IPS DF 19.7 (cell line): ENCODE measurements at places on chromosomes 2 and 18.

GRCh38 chr2:152627351-152627957 is 89.8 kb downstream of the PRPF40A start:
- no peak for DNase-seq

- no peak for DNase-seq
Observed at GRCh38 chr2:20540587-20541293, 93.9 kb downstream of the RHOB start.

DNA sequence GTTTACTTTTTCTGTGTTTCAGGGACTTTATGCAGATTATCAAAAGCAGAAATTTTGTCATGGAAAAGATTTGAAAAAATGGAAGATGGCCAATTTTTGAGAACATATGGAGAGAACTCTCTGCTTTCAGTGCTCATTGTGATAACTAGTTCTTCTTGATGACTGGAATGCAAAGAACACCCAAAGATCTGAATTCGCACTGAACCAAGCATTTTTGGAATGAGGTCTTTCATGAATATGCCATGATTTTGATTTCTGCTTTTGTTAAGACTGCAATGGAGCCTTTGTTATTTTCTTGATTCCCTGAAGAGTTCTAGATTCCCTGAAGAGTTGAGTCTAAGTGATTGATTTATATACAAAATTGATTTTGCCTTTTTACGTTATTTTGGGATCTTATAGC is 124.1 kb downstream of the FMNL2 start:
- no peak for DNase-seq

- DNase-seq = no peak
Observed at GRCh38 chr18:72089432-72089831, 454.7 kb downstream of the CBLN2 start.

GRCh38 chr2:16727256-16727655 is 61.6 kb upstream of the CYRIA start:
- no peak for DNase-seq

DNA sequence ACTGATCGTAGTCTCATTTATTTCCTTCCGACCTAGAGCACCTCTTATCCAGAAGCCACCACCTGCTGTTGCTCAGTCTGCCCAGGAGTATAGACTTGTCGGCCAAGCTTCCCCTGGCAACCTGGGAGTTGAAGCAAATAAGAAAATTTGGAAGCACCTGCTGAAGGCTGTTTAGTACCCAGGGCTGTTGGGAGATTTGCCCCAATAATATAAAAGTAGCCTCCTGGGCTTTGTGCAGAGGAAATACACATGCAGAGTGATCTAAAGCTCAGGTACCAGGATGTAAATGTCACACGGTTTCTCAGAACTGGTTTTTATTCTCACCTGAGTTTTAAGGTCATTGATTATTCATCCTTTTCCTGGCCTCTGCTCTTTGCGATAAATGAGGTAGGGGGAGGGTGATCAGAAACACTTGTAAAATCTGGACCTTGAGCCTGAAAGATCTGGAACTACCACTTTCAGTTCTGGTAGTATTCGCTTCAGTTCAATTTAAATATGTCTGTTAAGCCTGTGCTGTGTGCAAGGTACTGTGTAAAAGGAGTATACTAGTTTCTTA is 789 bp upstream of the COX7A2L start:
- no peak for DNase-seq

DNA sequence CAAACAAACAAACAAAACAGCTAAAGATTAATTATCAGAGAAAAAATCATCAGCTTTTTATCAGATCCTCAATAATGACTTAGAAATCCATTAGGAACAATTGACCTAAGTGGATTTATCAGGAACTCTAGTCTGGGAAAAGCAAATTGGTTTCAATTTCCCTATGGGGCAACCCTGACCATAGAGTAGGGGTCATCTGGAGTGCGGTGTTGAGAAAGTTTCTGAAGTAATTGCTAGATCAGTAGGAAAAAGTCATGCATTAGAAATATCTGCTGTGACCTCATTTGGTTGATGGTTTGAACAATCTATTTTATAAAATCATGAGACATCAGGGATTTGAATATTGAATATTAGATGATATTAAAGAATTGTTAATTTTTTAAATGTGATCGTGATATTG is 507.9 kb downstream of the TXNL1 start:
- no peak for DNase-seq

- no peak for DNase-seq
Observed at GRCh38 chr2:129763966-129764365, 215.5 kb upstream of the RAB6C start.

DNA sequence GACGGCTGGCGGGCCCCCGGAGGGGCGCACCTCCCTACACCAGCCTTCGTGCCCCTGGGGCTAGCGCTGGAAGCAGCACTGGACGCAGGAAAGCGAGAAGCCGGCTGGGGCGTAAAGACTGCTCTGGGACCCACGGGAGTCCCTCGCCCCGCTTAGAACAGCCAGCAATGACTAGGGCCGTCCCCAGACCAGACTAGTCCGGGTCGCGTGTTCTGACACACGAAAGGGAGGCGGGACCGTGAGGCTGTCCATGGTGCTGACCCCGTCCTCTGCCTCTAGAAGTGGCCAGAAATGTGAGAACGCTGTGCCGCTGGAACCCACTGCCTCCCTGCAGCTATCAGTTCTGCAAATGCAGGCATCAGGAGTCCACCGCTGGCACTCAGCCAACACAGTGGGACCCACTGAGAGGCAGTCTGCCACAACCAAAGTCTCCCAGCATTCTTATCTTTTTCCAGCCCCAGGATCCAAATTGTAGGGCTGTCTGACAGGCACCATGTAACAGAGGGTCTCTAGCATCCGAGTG is at the start of gene UCN:
Gene UCN (minus strand): TSS at position 87 of the 523 bp plus-strand sequence. CDS start 550 bp downstream, outside the sequence.
- DNase-seq = no peak

GRCh38 chr2:177731384-177731783 is 338.8 kb downstream of the AGPS start:
- peak; percentile 91 for DNase-seq

DNA sequence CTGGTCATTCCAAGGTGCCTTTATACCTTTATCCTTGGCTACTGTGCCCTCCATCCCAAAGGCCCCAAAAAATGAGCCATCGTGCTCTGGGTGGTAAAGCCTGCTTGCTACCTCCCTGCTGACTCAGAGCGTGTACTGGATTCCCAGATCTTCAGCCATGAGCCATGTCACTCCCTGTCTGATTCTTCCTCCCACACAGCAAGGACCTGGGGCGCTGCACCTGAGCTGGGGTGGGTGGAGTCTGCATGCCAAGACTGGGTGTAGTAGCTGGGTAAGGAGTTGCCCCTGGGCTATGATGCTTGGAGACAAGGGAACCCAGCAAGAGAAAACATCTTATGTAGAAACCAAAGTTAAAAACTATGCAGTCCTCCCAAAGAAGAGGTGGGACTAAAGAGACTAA is 37.2 kb upstream of the APCDD1 start:
- DNase-seq = no peak

DNA sequence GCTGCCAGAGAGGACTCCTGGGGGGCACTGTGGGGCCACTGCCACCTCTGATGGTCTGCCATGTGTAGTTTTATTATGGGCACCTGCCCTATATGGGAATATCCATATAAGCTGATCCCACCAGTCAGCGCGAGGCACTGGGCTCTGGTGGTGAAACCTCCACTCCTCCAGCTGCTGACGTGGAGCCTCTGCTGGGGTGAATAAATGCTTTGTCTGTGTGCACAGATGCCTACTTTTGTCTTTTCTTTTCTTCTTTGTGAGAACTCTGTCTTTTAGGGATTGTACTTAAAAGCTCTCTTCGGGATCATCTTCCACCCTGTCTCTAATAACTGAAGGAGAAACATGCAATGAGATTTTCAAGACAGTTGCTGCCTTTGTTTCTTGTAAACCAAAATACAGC is 68.9 kb upstream of the NCK2 start:
- no peak for DNase-seq

DNA sequence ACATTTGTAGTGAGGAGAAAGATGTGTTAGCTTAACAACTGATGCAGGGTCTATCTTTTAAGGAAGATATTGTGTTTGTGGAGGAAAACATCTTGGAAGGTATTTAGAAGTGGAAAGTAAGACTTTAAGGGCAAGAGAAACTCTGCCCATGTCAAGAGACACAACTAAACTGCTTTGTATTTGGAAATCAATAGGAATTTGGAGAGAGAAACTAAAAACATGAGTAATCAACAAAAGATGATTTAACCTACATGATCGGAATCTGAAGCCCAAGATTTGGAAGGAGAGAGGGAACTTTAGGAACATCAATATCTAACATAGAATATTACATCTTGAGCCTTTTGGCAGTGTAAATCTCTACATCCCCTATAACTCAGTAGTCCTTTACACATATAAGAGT is 184.2 kb upstream of the COL3A1 start:
- DNase-seq = no peak

- no peak for DNase-seq
Observed at GRCh38 chr18:50879302-50880118, 592 bp downstream of the ME2 start.

DNA sequence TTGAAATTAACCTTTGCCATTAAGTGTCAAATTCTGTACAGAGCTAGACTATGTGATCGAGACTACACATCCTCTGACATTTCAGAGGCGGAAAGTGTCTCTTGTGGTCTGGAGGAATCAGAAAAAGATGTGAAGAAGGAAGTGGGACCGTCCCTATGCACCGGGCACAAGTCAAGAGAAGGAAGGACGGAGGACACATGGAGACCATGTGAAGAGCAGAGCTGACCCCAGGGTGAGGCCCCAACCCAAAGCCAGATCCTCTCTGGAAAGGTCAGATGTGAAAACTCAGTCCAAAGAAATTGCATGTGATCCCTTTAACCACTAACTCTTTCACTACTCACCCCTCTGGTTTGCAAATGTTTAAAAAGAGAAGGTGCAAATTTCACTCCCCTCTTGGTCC is 92.4 kb downstream of the PID1 start:
- no peak for DNase-seq

GRCh38 chr2:127598711-127599110 is 47.2 kb upstream of the GPR17 start:
- DNase-seq = no peak

DNA sequence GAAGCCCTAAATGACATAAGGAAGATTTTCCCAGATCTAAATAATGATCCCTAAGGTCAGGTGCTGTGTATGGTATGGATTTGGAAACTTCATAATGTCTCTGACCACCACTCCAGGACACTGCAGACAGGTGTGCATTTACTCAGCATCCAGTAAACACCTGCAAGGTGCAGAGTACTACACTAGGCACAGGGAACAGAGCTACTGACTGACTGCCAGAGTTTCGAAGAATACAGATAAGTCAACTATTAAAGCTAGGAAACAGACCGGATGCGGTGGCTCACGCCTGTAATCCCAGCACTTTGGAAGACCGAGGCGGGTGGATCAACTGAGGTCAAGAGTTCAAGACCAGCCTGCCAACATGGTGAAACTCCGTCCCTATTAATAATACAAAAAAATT is 65.0 kb downstream of the ATP8B1 start:
- no peak for DNase-seq

GRCh38 chr18:48922801-48923730 is 27.7 kb downstream of the SMAD7 start:
- no peak for DNase-seq

GRCh38 chr2:30716123-30716900 is 90.9 kb downstream of the CAPN13 start:
- no peak for DNase-seq

GRCh38 chr2:129870685-129871241 is 108.7 kb upstream of the RAB6C start:
- no peak for DNase-seq

DNA sequence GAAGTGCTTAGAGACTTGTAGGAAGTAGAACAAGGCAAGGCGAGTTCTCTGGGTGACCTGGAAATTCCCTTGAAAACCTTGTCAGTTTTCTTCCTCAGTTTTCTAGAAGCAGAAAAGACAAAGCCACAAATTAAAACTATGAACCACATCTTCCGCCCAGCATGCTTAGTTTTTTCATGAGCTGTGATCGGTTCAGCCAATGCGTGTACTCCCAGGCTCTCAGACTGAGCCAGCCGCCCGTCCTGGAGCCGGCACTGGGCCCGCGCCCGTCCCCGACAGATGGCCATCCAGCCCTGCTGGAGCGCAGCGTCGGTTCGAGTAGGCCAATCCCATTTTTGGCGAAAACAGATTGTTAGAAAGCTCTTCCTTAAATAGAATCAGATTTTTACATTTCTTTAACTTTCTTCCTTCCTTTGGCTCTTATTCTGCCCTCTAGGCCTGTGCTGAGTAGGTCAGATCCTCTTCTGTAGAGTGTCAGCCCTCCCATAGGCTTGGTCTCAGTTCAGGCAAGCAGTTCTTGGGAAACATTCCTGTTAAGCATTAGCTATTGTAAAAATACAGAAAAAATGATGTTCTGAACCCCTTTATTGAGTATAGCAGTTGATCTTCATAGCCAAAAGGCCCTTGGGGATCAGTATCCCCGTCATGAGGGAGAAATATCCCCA is 112.5 kb downstream of the NCK2 start:
- no peak for DNase-seq

GRCh38 chr2:192416060-192416459 is 221.3 kb upstream of the TMEFF2 start:
- DNase-seq = no peak

- no peak for DNase-seq
Observed at GRCh38 chr2:100237163-100237562, 85.1 kb downstream of the LONRF2 start.

DNA sequence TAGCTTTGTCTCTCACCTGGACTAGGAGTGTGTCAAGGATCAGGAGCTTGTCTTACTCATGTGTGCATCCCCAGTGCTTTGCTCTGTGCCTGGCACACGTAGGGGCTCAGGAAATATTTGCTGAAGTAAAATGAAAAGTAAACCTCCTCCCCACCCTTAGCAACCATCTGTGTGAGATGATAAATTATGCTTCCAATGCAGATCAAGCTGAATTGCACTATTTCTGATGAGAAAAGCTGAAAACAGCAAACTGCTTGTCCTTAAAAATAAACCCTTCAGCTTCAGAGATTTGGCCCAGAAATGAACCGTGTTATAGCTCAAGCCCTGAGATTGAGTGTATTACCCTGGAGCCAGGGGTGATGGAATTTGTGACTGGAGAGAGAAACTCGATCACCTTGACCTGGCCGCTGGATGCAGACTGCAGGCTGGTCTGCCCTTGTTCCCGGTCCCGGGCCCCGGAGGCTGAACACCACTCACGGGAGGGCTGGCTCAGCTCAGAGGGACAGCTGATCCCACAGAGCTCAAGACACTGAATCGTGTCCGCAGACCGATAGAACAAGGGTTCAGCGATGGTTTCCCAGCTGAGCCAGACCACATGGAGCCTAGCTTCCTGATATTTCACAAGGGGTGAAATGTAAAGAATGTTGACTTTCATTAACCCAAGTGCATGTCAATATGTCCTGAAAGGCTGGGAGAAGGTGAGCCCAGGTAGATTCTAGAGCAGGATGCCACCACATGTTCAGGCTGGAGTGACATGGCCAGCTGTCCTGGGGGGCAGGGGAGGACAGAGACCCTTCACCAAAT is 50.5 kb downstream of the DDX1 start:
- no peak for DNase-seq

- DNase-seq = peak; percentile 48
Observed at GRCh38 chr2:26503231-26503880, 25.4 kb upstream of the OTOF start.
